Left colon (tissue), 2 donors: ENCODE measurements at places on chromosomes 2 and 18. TPM values are rescaled to one million over a fixed set of nuclear protein-coding genes. Genes with fewer than 3 reads are reported as not detected.

GRCh38 chr2:196962325-196962724 is 35.8 kb upstream of the PGAP1 start:
- no peak for DNase-seq

GRCh38 chr18:13300796-13301195 is 82.2 kb downstream of the LDLRAD4 start:
- no peak for DNase-seq

DNA sequence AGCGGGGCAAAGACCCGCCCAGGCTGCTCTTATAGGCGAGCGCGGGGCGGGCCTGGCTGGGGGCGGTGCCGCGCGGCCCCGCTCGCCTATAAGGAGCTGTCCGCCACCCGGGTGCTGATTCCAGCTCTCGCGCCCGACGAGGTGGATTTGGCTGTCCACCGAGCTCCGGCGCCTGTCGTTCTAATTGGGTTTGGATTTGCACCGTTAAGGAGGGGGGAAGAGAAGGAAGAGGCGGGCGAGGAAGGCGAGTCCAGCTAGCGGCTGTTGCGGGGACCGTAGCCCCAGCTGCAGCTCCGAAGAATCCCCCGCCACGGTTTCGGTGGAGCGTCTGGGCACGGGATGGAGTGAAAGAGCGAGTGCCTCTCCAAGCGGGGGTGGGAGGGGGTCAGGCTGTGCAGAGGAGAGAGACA is at the start of gene CNTNAP5:
Gene CNTNAP5, plus strand, starts transcription at position 117 of the 410 bp plus-strand sequence. CDS start 364 bp downstream, outside the sequence.
- peak; percentile 31 for DNase-seq

ANKMY1 gene
- total RNA-seq: 18.5 TPM

RIT2 gene
- total RNA-seq: not detected

GRCh38 chr18:45110577-45111501 is 430.2 kb downstream of the SETBP1 start:
- no peak for DNase-seq

GRCh38 chr2:118632921-118633320 is 214.5 kb downstream of the EN1 start:
- no peak for DNase-seq

- no peak for DNase-seq
Observed at GRCh38 chr18:77079954-77080682, 52.5 kb downstream of the MBP start.

GRCh38 chr2:164145093-164145987 is 409.5 kb upstream of the FIGN start:
- no peak for DNase-seq

CCBE1 gene
- total RNA-seq: 0.31 TPM

- DNase-seq: no peak
Observed at GRCh38 chr18:31648966-31649429, 35.4 kb downstream of the B4GALT6 start.

- no peak for DNase-seq
Observed at GRCh38 chr2:239475161-239476028, 74.6 kb upstream of the HDAC4 start.

- DNase-seq: no peak
Observed at GRCh38 chr2:191626497-191627151, 51.3 kb upstream of the NABP1 start.

- no peak for DNase-seq
Observed at GRCh38 chr2:201344663-201345366, 12.3 kb downstream of the FLACC1 start.

DNA sequence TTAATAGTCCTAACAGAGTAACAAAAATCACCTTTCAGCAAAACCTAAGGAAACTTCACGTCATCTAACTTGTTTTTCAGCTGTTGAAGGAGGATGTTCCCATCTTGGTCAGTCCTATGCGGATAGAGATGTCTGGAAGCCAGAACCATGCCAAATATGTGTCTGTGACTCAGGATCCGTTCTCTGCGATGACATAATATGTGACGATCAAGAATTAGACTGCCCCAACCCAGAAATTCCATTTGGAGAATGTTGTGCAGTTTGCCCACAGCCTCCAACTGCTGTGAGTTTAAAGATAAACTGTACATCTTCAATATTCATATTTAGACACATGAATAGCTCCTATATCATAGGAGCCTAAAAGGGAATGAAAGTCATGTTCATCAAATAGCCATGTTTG is 10.5 kb downstream of the COL3A1 start:
- DNase-seq: no peak

- no peak for DNase-seq
Observed at GRCh38 chr2:145356056-145356455, 836.1 kb upstream of the ZEB2 start.

KLHL41 gene
- total RNA-seq: 0.25 TPM

PJVK gene
- 1.1 TPM for total RNA-seq

GRCh38 chr2:235765181-235765820 is 271.5 kb downstream of the AGAP1 start:
- no peak for DNase-seq

MROH2A gene
- total RNA-seq: 0.24 TPM

GRCh38 chr18:45722899-45723298 is 1.1 kb upstream of the SLC14A1 start:
- peak; percentile 80 for DNase-seq

GRCh38 chr2:237062585-237062984 is 23.1 kb upstream of the COPS8 start:
- DNase-seq: no peak

DNA sequence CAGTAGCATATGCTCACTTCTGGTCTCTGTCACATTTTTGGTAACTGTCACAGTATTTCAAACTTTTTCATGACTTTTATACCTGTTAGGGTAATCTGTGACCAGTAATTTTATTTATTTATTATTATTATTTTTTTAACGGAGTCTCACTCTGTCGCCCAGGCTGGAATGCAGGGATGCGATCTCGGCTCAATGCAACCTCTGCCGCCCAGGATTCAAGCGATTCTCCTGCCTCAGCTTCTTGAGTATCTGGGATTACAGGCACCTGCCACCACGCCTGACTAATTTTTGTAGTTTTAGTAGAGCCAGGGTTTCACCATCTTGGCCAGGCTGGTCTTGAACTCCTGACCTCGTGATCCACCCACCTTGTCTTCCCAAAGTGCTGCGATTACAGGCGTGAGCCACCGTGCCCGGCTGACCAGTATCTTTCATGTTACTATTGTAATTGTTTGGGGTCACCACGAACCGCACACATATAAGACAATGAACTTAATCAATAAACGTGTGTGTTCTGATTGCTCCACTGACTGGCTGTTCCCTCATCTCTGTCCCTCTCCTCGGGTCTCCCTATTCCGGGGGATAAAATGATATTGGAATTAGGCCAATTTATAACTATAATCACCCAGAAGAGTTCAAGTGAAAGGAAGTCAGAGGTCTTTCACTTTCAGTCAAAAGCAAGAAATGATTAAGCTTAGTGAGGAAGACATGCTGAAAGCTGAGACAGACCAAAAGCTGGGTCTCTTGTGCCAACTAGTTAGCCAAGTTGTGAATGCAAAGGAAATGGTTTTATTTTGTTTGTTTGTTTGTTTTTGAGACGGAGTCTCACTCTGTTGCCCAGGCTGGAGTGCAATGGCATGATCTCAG is 22.9 kb downstream of the TGIF1 start:
- no peak for DNase-seq

AMER3 gene
- total RNA-seq: 0.40 TPM

DNA sequence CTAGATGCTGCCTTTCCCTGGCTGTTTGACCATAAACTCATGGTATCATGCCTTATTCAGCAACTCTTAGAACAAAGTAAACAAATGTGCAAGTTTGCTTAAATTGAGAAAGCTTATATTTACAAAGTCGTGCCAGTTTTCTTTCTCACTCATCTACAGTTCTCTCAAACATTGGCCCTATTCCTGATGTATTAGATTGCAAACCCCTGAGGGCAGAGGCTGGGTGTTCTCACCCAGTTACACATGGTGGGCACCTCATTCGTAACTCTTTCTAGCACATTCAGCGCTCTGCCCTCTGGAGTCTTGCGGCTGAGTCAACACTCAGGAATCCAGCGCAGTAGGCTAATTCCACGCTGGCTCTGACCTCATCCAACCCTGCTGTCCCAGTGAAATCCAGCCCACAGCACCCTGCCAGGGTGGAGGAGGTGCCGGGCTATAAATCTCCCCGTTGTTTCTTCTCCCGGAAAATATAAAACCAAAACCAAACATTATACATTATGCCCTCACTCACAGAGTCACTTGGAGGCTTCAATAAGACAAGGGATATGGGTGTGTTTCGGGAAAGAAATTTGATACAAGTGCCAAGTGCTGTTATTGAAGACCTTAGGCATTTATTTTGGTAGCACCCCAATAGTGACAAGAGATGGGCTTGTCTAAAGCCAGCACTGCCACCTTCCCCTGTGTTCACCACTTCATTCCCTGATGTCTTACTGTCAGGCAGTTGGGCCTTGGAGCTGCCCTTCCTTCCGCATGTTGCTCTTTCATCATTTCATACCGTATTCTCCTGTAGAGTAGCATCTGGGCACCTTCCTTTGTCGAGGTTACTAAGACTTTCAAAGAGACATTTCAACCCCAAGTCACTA is 287.4 kb downstream of the PRKCE start:
- peak; percentile 73 for DNase-seq

DNA sequence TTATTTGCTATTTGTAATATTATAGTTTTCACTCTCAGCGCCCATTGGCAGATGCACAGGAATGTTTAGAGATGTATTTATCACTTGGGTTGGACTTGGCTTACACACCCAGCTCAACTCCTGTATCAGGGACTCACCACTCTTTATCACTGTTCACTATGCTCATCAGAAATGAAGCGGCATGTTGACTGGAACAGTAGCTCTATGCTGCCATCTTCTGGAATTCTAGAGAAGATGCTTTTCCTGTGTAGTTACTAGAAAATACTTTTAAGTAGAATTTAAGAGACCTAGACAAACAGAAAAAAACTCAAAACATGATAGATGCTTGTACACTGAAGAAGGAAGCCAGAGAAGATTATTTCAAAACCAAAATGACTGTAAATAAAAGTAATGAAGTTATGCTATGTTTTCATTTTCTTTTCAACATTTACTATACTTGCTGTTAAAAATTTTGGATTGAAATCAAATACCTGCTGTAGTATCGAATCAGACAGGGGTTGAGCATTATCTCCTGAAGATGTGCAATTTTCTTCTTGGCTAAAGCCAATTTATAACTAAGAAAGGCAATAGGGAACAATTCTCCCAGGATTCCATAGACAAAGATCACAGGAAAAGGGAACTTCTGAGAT is 47.4 kb upstream of the NXPH2 start:
- no peak for DNase-seq

UGT1A10 gene
- total RNA-seq: 84.8 TPM

- no peak for DNase-seq
Observed at GRCh38 chr2:12192762-12193161, 446.3 kb downstream of the LPIN1 start.

- no peak for DNase-seq
Observed at GRCh38 chr2:166725927-166726924, 162.1 kb upstream of the XIRP2 start.

GRCh38 chr2:214575030-214575429 is 164.2 kb downstream of the VWC2L start:
- no peak for DNase-seq

DNA sequence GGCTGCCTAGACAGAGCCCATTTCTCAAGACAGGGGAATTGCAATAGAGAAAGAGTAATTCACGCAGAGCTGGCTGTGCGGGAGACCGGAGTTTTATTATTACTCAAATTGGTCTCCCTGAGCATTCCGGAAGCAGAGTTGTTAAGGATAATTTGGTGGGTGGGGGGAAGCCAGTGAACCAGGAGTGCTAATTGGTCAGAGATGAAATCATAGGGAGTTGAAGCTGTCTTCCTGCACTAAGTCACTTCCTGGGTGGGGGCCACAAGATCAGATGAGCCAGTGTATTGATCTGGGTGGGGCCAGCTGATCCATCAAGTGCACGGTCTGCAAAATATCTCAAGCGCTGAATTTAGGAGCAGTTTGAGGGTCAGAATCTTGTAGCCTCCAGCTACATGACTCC is 84.8 kb downstream of the RTN4 start:
- DNase-seq: no peak

- DNase-seq: no peak
Observed at GRCh38 chr2:171307560-171307959, 126.2 kb downstream of the METTL8 start.

C2orf81 gene
- total RNA-seq: 0.49 TPM

GRCh38 chr18:36769172-36769571 is 59.6 kb downstream of the TPGS2 start:
- no peak for DNase-seq

GRCh38 chr2:215695861-215696260 is 260.0 kb upstream of the FN1 start:
- no peak for DNase-seq

LRRC30 gene
- not detected for total RNA-seq

DNA sequence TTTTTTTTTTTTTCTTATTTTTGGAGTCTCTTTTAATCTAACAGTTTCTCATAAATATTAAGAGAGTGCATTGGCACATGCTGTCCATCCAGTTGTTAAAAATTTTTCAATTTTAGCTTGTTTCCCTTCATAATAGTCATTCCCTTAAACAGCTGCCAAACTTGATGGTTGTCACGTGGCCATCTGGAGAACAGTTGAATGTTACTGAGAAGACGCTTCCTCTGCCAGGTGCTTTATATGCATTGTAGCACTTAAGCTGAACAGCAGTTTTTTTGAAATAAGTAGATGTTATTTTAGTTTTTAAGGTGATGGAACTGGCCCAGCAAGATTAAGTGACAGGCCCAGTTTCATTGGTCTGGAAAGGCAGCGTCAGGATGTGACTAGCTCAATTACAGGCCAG is 3.3 kb downstream of the SMARCAL1 start:
- no peak for DNase-seq

GRCh38 chr18:2402084-2402483 is 169.2 kb downstream of the METTL4 start:
- DNase-seq: no peak

DNA sequence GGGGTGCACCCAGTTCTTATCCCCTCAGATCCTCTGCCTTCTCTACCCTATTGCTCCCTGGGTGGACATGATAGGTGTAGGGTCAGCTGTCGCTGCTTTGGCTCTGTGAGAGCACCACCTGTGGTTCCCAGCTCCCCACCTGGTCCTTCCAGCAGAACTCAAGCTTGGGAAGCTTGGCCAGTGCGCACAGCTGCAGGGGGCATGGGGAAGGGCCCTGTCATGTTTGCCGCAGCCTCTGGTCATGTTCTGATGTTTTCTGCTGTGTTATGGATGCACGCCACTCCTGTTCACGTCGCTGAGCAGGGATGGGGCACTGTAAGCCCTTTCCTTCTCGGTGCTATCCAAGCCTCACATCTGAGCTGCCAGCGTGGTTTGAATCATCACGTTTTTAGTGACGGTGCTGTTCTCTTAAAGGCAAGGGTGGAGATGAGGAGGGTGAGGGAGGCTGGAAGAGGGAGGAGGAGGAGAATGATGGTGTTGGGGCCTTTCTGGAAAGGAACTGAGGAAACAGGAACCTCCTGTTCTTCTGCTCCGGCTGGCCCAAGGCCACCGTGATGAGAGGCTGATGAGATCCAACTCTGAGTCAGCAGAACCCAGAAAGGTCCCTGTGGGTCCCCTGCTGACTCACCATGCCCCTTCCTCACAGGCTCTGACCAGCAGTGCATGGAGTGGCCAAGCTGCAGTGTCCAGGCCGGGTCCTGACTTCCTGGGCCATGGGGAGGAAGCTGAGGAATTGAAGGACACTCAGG is 78.0 kb downstream of the LIPG start:
- DNase-seq: no peak

- DNase-seq: no peak
Observed at GRCh38 chr2:174120346-174120745, 128.0 kb downstream of the OLA1 start.

PLCL1 gene
- total RNA-seq: 3.0 TPM

GRCh38 chr18:51300912-51301311 is 103.4 kb upstream of the MEX3C start:
- DNase-seq: no peak

GRCh38 chr2:64124571-64124970 is 19.6 kb downstream of the PELI1 start:
- DNase-seq: no peak

GRCh38 chr2:240326246-240326645 is 109.2 kb upstream of the GPC1 start:
- no peak for DNase-seq

RAPGEF4 gene
- 1.2 TPM for total RNA-seq
